ENCODE measurements at places on chromosomes 7 and 10. TPM values are rescaled to one million over a fixed set of nuclear protein-coding genes. Genes with fewer than 3 reads are reported as not detected.

The ZNF438 gene
- total RNA-seq: 3.9 TPM

The MET gene
- total RNA-seq: 155 TPM

The SPDYE5 gene
- not detected for total RNA-seq

The LRRTM3 gene
- 0.06 TPM for total RNA-seq

The GIMAP2 gene
- total RNA-seq: 0.07 TPM

The SCART1 gene
- total RNA-seq: 1.3 TPM

The RAB18 gene
- 30.3 TPM for total RNA-seq

The INTS15 gene
- 23.1 TPM for total RNA-seq

The ACSM6 gene
- not detected for total RNA-seq

The GNGT1 gene
- total RNA-seq: not detected

The LRRC61 gene
- total RNA-seq: 45.4 TPM

The NEUROG3 gene
- not detected for total RNA-seq

The TMEM236 gene
- 0.07 TPM for total RNA-seq

The GHRHR gene
- total RNA-seq: not detected

The KIF20B gene
- total RNA-seq: 23.6 TPM

The NKX2-3 gene
- total RNA-seq: not detected

The FAM237B gene
- total RNA-seq: not detected

The OIT3 gene
- not detected for total RNA-seq

The NPY4R2 gene
- total RNA-seq: not detected

The WIPF3 gene
- total RNA-seq: 0.36 TPM

The OPN1SW gene
- total RNA-seq: not detected

The CFAP43 gene
- 0.14 TPM for total RNA-seq

The MTERF1 gene
- 5.7 TPM for total RNA-seq

The COL17A1 gene
- total RNA-seq: 1.7 TPM

The CALML3 gene
- not detected for total RNA-seq

The TMEM213 gene
- total RNA-seq: not detected

The PVRIG gene
- total RNA-seq: not detected

The CPXM2 gene
- total RNA-seq: 1.9 TPM

The INPP5A gene
- total RNA-seq: 40.8 TPM

The TMEM229A gene
- not detected for total RNA-seq

The SLC18A3 gene
- not detected for total RNA-seq

The OR2A1 gene
- total RNA-seq: not detected

Data from epithelial cell of proximal tubule (primary cell).